ENCODE measurements at places on chromosomes 5 and 9.

GRCh38 chr9:120484162-120484561 lies 95.8 kb downstream of the CDK5RAP2 start:
- DNase-seq = no peak

DNA sequence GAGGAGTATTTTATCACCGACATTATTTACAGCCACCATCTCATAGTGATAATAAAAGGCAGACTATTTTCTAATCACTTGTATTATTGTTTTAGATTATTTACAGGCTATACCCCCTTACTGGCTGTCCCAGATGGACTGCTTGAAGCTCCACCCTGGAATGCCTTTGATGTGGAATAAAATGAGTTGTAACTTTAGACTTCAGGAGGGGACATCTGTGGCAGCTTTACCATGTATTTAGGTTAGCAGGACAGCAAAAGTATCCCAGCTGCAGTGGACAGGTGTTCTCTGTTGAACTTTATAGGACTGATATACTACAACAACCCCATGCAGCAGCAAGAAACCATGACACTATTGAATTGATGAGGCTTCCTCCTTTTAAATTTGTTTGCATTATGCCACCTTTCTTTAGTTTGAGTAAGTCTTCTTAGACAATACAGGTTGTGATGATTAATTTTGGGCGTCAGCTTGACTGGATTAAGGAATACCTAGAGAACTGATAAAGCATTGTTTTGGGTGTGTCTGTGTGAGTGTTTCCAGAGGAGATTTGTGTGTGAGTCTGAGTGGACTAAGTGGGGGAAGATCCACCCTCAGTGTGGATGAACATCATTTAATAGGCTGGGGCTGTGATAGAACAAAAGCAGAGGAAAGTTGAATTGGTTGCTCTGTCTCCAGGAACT lies 29.2 kb upstream of the C9orf57 start:
- no peak for DNase-seq

- DNase-seq = peak; percentile 33
Observed at GRCh38 chr9:306907-307306, 92.2 kb downstream of the DOCK8 start.

GRCh38 chr5:117262572-117263131 lies 688.0 kb upstream of the SEMA6A start:
- DNase-seq = no peak

GRCh38 chr5:2191972-2192371 lies 309.2 kb upstream of the IRX4 start:
- no peak for DNase-seq

DNA sequence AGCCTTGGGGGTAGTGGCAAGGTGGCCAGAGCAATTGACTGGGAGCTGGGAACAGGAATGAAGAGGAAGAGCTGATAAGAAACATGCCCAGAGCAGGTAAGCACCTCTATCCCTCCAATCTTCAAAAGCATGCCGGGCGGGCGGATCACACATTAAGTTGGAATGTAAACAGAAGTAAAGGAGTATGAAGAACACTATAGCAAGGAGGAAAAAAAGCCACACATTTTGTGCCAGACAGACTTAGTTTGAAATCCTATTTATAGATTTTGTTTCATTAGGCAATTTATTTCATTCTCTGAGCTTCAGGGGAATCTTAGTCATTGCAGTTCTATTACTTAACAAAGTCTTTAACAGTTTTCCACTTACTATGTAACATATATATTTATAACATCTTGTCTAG lies 173.9 kb upstream of the TNC start:
- DNase-seq = no peak

DNA sequence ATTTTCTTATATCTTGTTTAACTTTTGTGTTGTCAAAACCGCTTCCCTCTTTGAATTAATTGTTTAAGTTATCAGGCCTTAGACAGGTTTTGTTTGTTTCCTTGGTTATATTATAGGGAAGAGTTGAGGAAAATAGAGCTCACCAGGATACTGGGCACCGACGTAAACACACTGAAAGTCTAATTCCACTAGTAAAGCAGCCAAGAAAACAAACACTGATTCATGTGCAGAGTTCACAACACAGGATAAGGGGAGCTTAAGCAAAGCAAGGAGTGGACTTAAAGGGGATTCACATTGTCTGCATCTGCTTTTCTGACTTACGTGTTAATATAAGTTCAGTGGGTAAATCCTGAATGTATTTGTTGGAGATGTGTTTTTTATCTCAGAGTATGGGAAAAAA lies 139.0 kb upstream of the CDH6 start:
- no peak for DNase-seq

GRCh38 chr5:566636-567309 lies 42.5 kb upstream of the SLC9A3 start:
- no peak for DNase-seq

DNA sequence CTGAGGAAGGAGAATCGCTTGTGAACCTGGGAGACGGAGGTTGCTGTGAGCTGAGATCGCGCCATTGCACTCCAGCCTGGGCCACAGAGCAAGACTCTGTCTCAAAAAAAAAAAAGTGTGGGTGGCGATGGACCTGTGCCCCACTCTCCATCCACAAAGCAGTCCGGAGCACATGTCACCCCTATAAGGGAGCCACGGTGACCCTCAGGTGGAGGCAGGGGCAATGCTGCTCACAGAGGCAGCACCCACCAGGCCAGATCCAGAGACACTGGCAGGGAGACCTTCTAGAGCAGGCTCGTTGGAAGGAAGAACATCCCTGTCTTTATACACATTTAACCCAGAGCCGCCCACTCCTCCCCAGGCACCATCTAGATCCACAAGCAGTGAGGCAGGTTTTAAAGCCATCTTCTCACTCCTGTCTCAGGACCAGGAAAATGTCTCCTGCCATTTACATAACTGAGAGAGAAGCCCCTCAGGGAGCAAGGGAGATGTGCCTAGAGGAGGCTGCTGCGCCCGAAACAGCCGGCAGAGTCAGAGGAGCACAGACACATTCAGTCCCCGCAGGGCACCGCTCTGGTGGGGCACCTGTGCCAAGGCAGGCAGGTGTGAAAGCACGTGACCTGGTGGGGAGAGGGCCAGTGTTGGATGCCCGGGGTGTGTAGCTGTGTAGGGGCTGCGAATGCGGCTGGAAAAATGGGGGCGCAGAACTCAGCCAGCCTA lies 31.6 kb upstream of the ADAMTS2 start:
- DNase-seq = no peak

- no peak for DNase-seq
Observed at GRCh38 chr5:73369278-73369677, 79.3 kb downstream of the FOXD1 start.

DNA sequence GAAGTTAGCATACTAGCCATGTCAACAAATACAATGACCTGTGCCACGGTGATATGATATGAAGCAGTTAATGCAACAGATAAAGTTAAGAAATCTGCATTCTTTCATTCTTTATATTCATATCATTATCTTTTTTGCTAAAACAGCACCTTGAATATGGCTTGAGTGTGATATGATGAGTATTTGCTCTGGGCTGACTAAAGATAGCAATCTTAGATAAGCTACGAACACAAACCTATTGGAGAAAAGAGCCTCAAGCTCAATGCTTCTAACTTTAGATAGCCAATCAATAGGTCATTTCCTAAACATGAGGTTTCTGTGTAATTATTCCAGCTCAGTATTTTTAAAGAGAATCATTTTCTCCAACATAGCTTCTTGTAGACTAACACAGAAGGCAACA lies 61.7 kb downstream of the NR2F1 start:
- no peak for DNase-seq

GRCh38 chr9:133342069-133342406 lies 5.9 kb downstream of the MED22 start:
- DNase-seq = no peak

DNA sequence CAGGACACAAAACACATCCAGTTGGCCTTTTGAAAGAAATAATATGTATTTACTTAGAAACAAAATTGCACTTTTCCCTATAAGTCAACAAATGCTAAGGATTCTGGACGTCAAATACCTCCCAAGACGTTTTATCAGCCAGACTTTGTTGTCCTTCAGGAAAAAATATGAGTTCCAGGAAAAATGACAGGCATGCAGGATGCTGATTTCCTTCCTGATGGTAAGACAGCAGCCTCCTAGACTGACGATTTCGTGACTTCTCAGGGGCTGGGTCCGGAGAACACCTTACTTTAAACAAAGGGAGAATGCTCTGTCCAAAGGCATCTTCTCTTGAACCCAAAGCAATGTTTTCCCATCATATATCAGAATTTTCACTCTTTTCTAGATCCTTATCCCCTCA lies 69.1 kb downstream of the IL6ST start:
- DNase-seq = no peak

- DNase-seq = no peak
Observed at GRCh38 chr9:136149337-136149736, 30.7 kb upstream of the TMEM250 start.

DNA sequence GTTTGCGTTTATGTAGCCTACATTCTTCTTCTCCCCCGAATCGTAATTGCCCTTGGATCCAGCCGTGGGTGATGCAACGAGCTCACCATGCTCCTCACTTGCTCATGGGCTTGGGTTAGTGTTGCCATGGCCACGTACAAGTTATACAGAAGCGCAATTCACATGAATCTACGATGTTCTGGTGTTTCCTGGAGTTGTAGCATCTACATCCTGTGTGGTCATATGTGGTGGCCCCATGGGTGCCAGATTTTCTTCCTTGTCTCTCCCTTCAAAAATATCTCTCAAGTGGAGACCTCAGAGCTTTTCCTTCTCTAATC lies 115.3 kb downstream of the TLE4 start:
- no peak for DNase-seq

GRCh38 chr5:162128117-162128516 lies 60.5 kb downstream of the GABRG2 start:
- no peak for DNase-seq

- DNase-seq = no peak
Observed at GRCh38 chr5:83964271-83964670, 243.6 kb upstream of the HAPLN1 start.

DNA sequence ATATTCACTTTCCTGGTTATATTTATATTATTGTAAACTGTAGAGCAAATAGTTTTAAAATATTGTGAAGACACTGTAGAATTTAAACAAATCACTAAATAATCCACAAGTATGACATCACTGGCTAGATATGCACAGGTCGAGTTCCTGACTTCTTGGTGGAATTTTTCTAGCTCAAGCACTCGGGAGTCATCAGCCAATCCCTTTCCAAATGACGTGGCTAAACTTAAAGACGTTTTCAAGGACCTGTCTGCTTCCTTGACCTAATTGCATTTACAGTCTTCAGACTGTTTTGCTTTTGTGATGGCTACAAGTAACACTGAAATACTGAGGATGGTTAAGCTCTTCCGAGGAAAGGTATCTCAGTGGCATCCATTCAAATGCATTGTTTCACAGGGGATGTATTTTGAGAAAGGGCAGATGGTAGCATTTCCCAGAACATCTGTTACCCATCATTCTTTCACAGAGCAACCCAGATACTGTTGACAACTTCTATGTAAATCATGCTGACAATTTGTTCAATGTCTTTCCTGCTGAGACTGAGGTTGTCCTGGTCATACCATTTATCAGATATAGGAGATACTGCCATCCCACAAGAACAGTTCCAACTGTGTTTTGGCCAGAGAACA lies 262.8 kb downstream of the CDH10 start:
- DNase-seq = no peak

DNA sequence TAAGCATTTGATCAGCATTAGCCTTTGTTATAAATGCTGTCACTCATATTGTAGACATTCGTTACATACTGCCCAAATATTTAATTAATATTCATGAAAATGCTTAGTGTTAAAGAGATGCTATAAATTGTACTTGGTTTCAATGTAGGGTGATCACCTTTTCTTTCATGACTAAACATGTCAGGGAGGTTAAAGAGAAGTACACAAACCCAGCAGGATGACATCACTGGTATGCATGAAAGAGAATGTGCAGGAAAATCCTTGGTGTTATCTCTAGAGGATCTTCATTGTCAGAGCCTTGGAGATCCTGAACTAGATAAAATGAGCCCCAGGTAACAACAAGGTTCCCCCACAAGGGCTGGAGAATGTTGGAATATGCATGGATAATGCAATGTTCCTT lies 33.0 kb upstream of the SV2C start:
- DNase-seq = no peak

DNA sequence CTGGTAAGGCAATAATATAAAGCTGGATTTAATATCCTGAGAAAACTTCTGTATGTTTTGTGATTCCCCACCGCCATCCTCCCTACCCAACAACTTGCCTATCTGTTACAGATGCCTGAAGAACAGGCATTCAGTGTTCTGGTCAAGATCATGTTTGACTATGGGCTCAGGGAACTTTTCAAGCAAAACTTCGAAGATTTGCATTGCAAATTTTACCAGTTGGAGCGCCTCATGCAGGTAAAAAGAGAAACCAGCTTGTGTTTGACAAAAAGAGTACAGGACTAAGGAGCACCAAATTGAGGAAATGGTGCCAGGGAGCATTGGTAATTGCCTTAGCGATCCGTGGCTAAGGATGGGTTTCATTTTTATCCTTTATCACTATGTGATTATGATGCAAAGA lies 40.0 kb downstream of the GPR21 start:
- no peak for DNase-seq

- no peak for DNase-seq
Observed at GRCh38 chr5:179168664-179169063, 108.5 kb downstream of the ZNF354C start.

DNA sequence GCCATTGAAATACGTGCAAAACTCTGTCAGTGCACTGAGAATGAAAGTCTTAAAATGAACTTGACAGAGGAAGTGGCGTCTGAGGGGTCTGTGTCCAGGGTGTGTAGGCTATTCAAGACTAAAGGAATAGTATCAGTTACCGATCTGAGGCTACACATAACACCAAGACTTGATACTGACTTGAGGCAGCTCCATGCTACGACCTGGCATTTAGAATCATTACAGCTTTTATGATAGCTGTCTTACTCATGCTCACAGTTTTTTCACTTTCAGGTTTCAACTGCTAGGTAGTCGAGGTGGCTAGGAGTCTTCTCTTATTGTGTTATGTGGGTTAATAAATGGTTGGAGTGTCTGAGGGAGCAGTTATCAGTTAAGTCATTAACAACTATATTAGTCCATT lies 92.8 kb upstream of the SLCO6A1 start:
- DNase-seq = no peak

DNA sequence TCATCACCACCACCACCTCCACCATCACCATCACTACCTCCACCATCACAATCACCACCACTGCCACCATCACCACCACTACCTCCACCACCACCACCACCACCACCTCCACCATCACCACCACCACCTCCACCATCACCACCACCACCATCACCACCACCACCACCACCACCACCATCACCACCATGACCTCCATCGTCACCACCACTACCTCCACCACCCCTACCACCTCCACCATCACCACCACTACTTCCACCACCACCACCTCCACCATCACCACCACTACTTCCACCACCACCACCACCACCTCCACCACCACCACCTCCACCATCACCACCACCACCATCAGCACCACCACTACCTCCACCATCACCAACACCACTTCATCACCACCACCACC lies 23.5 kb upstream of the ADCY2 start:
- DNase-seq = no peak

Data from activated T-cell treated with anti-CD3 and anti-CD28 coated beads for 24 hours (primary cell).